ENCODE measurements at places on chromosomes 12 and 14.

DNA sequence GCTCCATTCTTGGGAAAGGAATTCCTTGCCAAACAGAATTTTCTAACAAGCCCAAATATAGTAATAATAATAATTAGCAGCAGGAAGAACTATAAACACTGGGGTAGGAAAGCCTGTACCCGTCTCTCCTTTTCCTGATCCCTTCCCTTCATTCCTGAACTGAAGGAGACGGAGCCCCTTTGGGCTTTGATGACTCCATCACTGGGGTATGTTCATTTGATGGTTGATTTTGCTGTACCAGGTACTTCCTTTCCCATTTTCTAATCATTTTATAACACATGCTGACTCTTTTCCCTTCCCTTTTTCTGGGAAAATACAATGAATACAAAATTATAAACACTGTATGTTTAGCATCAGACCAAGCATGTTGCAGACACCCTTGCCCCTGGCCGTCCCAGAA is 3.6 kb upstream of the RCOR1 start:
- H3K4me1 ChIP-seq = peaks cover 18% of the 10 kb centered on the region
- H3K27me3 ChIP-seq = peaks cover 38% of the 10 kb centered on the region
- H3K27ac ChIP-seq = no peak overlapping the region
- H3K4me3 ChIP-seq = no peak overlapping the region
- H3K36me3 ChIP-seq = peaks cover 2% of the 10 kb centered on the region
- no peak for DNase-seq

GRCh38 chr12:6059221-6059620 is 65.2 kb downstream of the VWF start:
- no peaks in the 10 kb centered on the region for H3K36me3 ChIP-seq
- DNase-seq = no peak
- H3K27ac ChIP-seq = no peak overlapping the region
- no peak overlapping the region for H3K4me3 ChIP-seq
- H3K4me1 ChIP-seq = no peaks in the 10 kb centered on the region
- H3K27me3 ChIP-seq = peaks cover 55% of the 10 kb centered on the region

GRCh38 chr12:51645961-51646360 is 54.9 kb downstream of the SCN8A start:
- H3K27me3 ChIP-seq = peaks cover 6% of the 10 kb centered on the region
- H3K4me1 ChIP-seq = no peaks in the 10 kb centered on the region
- DNase-seq = no peak
- no peak overlapping the region for H3K4me3 ChIP-seq

GRCh38 chr12:13444076-13444475 is 247.6 kb downstream of the EMP1 start:
- H3K36me3 ChIP-seq = no peaks in the 10 kb centered on the region
- no peak for DNase-seq
- H3K4me1 ChIP-seq = no peaks in the 10 kb centered on the region

- peaks cover 76% of the 10 kb centered on the region for H3K27me3 ChIP-seq
- no peak overlapping the region for H3K4me3 ChIP-seq
- no peak overlapping the region for H3K27ac ChIP-seq
- peaks cover 2% of the 10 kb centered on the region for H3K4me1 ChIP-seq
- H3K36me3 ChIP-seq = no peaks in the 10 kb centered on the region
These were observed 49.1 kb downstream of the CYP46A1 start for GRCh38 chr14:99733211-99733539.

- no peaks in the 10 kb centered on the region for H3K36me3 ChIP-seq
- no peak overlapping the region for H3K4me3 ChIP-seq
- H3K27ac ChIP-seq = no peak overlapping the region
- no peak for DNase-seq
These were observed 85.1 kb upstream of the C14orf180 start for GRCh38 chr14:104494483-104494882.

DNA sequence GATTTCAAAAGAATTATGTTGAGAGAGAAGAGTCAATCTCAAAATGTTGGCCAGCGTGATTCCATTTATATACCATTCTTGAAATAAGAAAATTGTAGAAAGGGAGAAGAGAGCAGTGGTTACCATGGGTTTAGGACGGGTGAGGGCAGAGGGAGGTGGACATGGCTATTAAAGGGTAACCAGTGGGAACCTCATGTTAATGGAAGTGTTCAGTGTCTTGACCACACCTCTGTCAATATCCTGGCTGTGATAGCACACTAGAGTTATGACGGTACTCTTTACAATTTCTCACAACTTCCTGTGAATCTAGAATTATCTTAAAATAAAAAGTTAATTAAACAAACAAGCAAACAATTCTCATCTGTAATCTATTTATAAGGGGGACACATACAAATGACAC is 821.2 kb downstream of the VRK1 start:
- peaks cover 48% of the 10 kb centered on the region for H3K4me1 ChIP-seq
- no peaks in the 10 kb centered on the region for H3K27me3 ChIP-seq
- DNase-seq = no peak
- H3K36me3 ChIP-seq = peaks cover 34% of the 10 kb centered on the region

Measured in activated naive CD4-positive, alpha-beta T cell treated with anti-CD3 and anti-CD28 coated beads, Interleukin-2, amount 10 ng/mL, durations not matched to agents 7 days and 5 days (primary cell).